ENCODE measurements at places on chromosomes 3 and 15.

- DNase-seq, result no peak
Measured at GRCh38 chr3:184002469-184002868, 15.2 kb downstream of the ABCC5 start.

DNA sequence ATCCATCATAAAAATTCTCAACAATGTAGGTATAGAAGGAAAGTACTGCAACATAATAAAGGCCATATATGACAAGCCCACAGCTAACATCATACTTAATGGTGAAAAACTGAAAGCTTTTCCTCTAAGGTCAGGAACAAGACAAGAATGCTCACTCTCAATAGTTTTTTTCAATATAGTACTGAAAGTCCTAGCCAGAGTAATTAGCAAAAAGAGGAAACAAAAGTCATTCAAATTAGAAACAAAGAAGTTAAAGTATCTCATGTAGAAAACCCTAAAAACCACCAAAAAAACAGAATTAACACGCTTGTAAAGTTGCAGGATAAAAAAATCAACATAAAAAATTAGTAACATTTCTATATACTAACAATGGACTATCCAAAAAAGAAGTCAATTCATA lies 61.8 kb downstream of the MYH15 start:
- DNase-seq, result no peak

DNA sequence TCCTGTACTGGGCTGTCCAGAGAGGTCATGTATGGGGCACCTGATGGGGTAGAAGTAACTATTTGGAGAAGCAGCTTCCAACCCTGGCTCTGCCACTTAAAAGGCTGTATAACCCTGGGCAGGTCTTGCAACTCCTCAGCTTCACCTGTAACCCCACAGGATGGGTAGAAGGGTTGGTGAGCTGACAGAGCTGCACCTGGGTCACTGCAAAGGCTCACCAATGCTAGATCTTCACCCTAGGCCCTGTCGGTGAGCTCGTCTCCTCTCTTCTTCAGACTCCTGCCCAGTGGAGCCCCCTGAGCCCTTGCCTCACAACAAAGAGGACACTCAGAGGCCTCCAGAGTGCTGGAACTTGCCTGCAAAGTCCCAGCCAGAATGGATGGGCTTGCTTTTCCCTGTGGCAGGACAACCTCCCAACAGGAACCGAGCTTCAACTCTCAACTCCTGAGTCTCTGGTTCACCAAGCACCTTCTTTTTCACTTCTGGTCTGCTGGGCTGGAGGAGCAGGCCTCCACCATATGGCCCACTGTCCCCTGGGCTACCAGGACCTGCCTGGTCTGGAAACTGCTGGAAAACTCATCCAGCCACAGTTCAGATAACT lies 45.9 kb downstream of the XXYLT1 start:
- no peak for DNase-seq

GRCh38 chr15:92715758-92716157 lies 60.2 kb upstream of the FAM174B start:
- DNase-seq, result no peak

- no peak for DNase-seq
Measured at GRCh38 chr3:158773845-158774830, 27.7 kb upstream of the MFSD1 start.

DNA sequence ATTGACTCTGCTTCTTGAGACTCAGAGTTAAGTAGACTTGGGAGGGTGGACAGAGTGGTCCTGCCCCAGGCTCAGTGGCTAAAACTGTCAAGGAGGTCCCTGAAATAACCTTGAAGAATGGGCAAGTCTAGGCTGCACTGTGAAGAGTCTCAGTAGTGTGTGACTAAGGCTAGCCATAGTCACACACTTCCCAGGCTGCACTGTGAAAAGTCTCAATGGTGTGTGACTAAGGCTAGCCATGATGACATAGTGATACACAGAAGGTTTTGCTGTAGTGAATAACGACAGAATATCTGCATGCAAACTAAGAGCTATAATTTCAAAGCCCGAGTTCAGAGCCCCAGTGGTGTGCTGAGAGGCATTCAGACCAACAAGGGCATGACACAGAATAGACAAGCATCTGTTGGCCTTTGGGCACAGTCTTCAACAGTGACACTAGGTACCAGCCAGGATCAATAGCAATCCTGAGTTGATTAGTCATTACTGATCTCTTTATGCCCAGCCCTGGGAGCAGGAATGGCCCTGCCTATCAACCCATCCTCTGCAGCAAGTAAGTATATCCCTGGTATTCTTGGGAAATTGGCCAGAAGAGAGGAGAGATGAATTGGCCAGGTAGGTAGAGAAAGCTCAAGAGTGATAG lies 72.4 kb upstream of the BBX start:
- DNase-seq, result no peak

- no peak for DNase-seq
Measured at GRCh38 chr3:88807491-88808105, 299.8 kb upstream of the EPHA3 start.

GRCh38 chr3:43542328-43543043 lies 79.3 kb downstream of the ANO10 start:
- DNase-seq, result no peak

GRCh38 chr3:129185783-129186182 lies 2.1 kb upstream of the CNBP start:
- DNase-seq, result no peak

GRCh38 chr15:100891307-100892012 lies 11.8 kb downstream of the ALDH1A3 start:
- no peak for DNase-seq

DNA sequence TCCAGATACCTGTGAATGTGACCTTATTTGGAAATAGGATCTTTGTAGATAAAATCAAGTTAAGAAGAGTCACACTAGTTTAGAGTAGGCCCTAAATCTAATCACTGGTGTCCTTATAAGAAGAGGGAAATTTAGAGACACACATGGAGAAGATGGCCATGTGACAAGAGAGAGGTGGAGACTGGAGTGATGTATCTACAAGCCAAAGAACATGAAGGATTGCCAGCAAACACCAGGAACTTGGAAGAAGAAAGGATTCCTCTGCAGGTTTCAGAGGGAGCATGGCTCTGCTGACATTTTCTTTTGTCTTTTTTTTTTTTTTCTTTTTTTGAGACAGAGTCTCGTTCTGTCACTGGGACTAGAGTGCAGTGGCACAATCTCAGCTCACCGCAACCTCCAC lies 20.8 kb downstream of the ARHGEF3 start:
- DNase-seq, result no peak

DNA sequence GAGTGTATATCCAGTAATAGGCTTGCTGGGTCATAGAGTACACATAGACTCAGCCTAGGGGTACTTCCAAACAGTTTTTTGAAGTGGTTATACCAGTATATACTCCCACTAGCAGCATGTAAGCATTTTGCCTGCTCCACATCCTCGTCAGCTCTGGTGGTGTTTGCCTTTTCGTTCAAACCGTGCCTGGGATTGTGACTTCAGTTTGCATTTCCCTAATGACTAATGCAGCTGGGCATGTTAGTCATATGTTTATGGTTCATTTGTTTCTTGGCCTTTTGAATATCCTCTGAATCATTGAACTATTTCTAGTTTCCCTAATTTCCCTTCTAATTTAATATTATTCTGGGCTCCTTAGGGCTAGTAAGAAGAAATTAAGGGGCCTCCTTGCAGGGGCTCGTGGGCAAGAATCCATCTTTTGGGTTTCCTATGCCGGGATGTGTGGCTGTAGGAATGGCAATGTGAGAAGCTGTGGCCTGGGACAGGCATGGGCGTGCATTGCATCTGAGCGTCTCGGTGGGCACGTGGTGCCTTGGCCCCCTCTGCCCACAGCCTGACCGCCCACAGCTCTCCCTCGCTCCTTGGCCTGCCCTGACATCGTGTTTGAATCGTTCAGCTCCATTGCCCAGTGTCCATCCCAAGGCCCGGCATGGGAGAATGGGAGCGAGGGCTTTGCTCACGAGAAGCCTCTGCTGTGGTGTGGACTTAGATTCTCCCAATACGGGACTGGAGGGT lies 26.4 kb downstream of the FAH start:
- DNase-seq, result no peak

DNA sequence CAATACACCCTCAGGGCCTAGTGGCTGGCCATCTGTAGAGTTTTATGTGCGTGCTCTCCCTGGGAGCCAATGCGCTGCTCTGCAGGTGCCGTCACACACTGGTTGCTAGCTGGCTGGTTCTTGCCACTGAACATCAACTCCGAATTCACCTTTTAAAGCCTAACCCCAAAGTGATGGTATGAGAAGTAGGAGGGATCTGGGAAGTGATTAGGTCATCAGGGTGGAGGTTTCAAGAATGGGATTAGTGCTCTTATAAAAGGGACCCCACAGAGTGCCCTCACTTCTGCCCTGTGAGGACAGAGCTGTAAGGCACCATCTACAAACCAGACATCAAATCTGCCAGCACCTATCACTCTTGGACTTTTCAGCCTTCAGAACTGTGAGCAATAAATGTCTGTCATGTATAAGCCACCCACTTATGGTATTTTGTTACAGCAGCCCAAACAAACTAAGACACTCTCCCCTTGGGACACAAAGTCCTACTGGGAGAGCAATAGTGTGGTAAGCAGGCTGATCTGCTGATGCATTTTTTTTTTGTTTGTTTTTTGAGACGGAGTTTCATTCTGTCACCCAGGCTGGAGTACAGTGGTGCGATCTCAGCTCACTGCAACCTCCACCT lies 20.3 kb downstream of the RGMA start:
- DNase-seq, result no peak

GRCh38 chr3:178443634-178444033 lies 92.6 kb upstream of the KCNMB2 start:
- no peak for DNase-seq

- DNase-seq, result no peak
Measured at GRCh38 chr15:77980098-77980497, 97.4 kb downstream of the TBC1D2B start.

DNA sequence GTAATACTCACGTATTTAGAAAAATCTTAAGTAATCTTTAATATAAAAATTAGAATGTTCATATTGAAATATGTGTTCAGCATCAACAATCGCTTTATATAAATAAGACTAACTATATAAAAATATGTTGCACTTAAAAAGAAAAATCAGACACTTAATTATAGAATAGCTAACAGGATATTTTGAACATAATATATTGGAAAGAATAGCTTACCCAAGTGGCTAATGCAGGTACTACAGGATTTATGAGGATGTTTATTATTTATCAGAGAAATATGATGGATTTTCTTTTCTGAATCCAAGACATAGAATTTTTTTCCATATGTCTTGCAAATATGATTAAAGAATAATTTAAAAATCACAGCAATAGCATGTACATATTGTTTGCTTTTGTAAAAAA lies 567.9 kb upstream of the GBE1 start:
- DNase-seq, result no peak

GRCh38 chr3:41118461-41119390 lies 80.6 kb upstream of the CTNNB1 start:
- no peak for DNase-seq

- no peak for DNase-seq
Measured at GRCh38 chr3:73280746-73281145, 219.3 kb downstream of the EBLN2 start.

DNA sequence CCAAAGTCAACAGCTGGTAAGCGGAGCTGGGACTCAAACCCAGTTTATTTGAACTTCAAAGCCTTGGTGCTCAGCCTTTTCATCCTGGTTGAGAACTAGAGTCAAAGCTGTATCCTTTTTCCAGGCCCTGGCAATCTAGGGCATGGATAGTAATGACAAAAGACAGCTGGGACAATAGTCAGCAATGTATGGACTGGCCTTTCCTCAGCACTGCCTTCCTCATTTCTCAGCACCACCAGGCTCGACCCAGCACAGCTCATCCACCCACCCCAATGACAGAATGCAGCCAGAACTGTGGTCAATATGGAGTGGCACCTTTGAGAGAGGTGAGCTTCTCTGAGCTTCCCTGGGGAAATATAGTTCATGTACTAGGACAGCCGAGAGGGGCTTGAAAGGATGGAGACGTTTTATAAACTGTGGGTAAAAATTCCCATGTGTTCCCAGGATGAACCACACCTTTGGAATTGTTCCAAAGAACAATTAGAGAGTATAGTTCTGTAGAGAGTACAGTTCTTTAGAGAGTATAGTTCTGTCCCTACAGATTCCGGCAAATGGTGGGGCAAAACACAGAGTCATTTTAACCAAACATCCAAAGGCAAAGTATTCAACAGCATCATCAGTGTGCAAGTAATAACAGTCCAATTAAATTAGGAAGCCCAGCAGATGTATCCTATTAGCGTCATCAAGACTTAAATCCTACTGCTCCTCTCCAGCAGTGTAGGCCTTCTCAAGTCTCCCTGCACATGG lies 30.2 kb upstream of the IREB2 start:
- DNase-seq, result no peak

GRCh38 chr3:126212620-126213378 lies 32.4 kb upstream of the ALDH1L1 start:
- DNase-seq, result peak; percentile 41

- no peak for DNase-seq
Measured at GRCh38 chr15:99669250-99669649, 64.0 kb downstream of the LYSMD4 start.

DNA sequence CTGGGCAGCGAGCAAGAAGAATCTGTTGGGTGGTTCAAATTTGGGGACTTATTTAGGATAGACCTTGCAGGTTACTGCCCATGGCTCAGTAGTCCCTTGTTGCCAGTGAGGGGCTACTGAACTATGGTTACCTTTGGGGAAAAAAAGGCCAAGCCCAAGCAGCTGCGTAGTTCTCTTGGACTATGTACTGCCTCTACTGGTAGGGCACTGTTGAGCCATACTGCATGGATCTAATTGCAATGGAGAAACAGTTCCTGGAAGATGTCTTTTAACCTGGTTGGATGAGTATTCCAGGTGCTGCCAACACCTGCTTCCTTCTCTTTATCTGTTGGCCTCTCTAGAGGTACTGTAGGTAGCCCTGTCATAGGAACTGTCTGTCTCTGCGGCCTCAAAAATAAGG lies 671.9 kb upstream of the CBLB start:
- DNase-seq, result no peak

- no peak for DNase-seq
Measured at GRCh38 chr3:186080849-186081438, 27.9 kb downstream of the ETV5 start.

DNA sequence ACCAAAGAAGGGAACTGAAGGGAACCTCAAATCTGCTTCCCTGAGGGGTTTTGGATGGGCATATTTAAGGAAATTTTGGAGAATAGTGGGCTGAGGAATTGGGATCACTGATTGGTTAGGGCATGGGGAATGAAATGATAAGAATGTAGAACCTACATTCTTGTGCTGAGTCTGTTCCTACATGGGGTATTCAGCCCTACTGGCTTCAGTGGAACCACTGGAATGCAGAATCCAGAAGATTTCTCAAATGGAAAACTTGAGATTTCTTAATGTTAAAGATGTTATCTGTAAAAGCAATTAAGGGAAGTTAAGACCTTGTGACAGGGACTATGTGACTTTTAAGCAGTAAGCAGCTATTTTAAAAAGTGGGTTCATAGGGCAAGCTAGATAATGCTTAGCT lies 1062.4 kb downstream of the AGBL1 start:
- no peak for DNase-seq

GRCh38 chr3:32703491-32703972 lies 18.5 kb downstream of the CNOT10 start:
- DNase-seq, result no peak

GRCh38 chr15:55868707-55869106 lies 124.7 kb downstream of the NEDD4 start:
- DNase-seq, result no peak

All from pancreas (tissue), 10 donors.